Activated CD4-positive, alpha-beta T cell treated with anti-CD3 and anti-CD28 coated beads for 4 hours (primary cell): ENCODE measurements at places on chromosomes 12 and 14.

GRCh38 chr14:76168531-76168930 is 16.8 kb downstream of the GPATCH2L start:
- DNase-seq, result no peak

- peak; percentile 34 for DNase-seq
Measured at GRCh38 chr14:104694991-104695659, 5.7 kb downstream of the INF2 start.

DNA sequence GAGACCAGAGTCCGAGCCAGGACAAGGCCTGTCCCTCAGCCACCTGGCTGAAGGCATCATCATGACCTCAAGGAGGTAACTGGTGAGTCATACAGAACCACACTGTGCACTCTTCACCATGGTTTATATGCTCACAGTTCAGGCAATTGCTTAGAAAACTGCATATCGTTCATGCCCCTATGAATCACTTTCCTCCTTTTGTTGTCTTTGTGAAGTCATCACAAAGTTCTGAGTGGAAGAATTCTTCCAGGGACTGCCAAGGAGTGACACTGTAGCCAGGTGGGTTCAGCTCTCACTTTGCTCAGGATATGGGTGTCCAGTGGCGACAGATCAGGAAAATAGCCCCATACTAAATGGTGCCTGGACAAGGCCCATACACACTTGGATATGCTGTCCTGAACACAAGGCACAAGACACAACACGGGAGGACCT is 92.5 kb downstream of the DPF3 start:
- no peak for DNase-seq

GRCh38 chr12:46400406-46400805 is 27.8 kb upstream of the SLC38A2 start:
- DNase-seq, result no peak

DNA sequence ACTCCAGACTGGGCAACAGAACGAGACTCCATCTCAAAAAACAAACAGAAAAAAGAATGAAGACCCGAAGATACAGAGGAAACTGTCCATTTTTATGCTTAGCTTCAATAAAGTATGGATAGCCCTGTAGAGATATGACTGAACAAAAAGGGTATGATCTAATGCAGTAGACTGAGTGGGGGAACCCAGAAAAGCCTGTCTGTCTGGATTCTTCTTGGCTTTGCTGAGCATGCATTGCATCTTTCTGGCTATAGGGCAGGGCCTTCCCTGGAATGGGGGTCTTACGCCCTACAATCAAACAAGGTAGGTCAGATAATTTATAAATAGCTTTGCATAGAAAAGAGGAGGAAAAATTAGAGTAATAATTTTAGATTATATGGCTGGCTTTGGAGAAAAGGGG is 10.1 kb downstream of the MIA2 start:
- no peak for DNase-seq

GRCh38 chr12:19288603-19289244 is 150.6 kb upstream of the AEBP2 start:
- no peak for DNase-seq

- peak; percentile 26 for DNase-seq
Measured at GRCh38 chr12:93766796-93767523, 89.8 kb downstream of the CRADD start.

DNA sequence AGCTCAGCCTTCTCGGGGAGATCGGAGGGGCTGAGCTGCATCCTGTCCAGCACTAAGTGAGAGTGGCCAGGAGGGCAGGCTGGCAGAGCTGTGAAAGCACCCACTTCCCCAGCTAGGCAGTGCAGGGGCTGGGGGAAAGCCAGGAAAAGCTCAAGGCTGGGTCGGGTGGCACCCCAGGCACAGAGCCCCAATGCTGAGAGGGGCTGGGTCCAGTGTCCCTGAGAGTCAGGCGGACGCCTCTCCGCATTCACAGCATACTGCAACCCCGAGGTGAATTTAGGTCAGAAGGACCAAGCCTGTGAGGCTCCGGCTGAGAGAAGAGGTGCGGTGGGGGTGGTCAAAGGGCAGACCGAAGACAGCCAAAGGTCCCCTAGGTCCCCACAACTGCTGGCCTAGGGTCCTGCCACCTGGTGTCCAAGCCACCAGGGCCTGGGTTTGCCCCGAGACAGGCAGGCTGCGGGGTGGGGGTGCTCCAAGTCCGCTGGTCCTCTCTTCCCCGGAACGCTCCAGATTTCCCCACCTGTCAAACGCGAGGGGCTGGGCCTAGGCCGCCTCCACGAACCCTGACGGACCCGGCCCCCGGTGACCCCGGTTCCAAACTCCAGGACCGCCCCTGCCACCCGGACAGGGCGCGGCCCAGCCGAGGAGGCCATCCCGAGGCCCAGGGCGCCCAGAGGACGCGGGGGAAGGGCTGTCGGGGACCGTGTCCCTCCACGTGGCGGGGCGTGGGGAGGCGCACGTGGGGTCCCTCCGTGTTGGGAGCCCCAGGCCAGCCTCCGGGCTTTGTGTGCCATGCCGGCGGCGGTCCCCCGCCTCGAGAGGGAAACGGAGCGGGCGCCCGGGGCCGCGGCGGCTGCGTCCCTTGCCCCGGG is 527 bp downstream of the CAMKK2 start:
- peak; percentile 14 for DNase-seq

GRCh38 chr12:81297601-81298000 is 219.7 kb downstream of the ACSS3 start:
- DNase-seq, result no peak

DNA sequence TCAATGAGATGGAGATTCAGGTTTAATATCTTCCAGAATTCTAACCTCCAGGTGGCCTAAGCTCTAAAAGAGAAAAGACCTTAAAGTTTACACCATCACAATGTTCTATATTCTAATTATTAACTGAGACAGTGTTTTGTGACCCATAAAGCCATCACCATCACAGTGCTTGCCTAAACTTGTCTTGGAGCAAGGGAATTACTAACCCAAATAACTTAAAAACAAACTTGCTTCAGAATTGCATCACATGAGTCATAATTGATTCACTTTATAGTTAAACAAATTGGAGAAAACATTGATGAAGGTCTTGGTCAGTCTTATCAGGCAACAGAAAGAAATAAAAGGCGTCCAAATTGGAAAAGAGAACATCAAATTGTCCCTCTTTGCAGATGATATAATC is 54.5 kb upstream of the ALG10 start:
- DNase-seq, result no peak

- DNase-seq, result no peak
Measured at GRCh38 chr12:132544080-132544397, 54.1 kb downstream of the FBRSL1 start.

- DNase-seq, result no peak
Measured at GRCh38 chr12:65586796-65587195, 237.5 kb upstream of the HMGA2 start.

GRCh38 chr14:85437148-85437547 is 92.8 kb upstream of the FLRT2 start:
- no peak for DNase-seq

GRCh38 chr14:51789596-51789995 is 70.8 kb upstream of the GNG2 start:
- DNase-seq, result no peak

GRCh38 chr12:57319678-57320469 is 68.9 kb upstream of the STAC3 start:
- no peak for DNase-seq

DNA sequence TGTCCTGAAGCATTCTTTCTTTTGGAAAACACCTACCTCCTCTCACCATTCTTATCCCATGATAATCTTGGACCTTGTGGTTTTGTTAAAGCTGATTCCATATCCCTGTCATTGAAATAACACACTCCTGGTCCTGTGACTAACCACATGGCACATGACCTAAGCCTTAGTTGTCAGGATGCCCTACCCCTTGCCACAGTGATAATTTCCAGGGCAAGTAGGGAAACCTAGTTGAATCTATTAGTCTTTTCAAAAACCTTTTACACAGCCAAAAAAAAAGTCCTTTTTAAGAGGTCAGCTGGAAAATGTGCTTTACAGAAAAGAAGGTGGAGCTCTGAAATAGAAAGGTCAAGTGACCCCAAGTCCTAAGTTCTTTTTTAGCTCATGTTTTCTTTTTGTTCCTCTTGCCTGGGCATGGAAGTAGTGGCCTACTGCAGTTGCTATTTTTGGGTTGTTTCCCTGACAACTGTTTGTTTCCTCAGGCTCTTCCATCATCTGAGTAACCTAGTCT is 608.4 kb downstream of the LRFN5 start:
- DNase-seq, result no peak

- DNase-seq, result peak; percentile 29
Measured at GRCh38 chr12:32107359-32108267, 966 bp downstream of the BICD1 start.

DNA sequence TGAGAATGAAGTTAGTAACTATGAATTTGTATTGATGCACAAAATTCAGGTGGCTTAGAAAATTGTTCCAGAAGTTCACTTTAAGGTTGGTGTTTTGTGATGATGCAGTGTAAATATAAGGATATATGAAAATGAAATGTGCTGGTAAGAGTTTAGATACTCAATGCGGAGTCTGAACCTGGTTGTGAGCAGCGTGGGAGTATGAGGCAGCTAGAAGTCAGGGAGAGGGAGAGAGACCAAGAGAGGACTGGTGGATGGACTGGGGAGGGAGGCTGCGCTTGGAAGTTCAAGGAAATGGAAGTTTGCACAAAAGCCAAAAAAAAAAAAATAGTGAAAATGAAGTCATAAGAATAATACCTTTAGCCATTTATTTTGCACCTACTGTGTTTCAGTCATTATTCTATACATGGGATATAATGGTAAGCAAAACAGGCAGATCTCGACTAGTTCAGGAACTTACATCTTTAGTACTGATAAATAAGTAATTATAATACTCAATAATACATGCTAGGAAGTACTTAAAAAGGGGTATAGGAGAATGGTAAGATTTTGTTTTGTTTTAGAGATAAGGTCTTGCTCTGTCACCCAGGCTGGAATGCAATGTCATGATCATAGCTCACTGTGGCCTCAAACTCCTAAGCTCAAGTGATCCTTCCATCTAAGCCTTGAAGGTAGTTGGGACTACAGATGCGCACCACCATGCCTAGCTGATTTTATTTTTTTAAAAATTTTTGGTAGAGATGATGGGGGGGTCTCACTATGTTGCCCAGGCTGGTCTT is 10.0 kb upstream of the RAB21 start:
- DNase-seq, result no peak

- no peak for DNase-seq
Measured at GRCh38 chr14:105476097-105476830, 1.6 kb downstream of the CRIP2 start.

- DNase-seq, result no peak
Measured at GRCh38 chr14:92694807-92695206, 53.6 kb downstream of the LGMN start.

- DNase-seq, result no peak
Measured at GRCh38 chr12:78430551-78430950, 434.0 kb upstream of the SYT1 start.

- DNase-seq, result no peak
Measured at GRCh38 chr12:51403681-51404136, 12.5 kb upstream of the GALNT6 start.

DNA sequence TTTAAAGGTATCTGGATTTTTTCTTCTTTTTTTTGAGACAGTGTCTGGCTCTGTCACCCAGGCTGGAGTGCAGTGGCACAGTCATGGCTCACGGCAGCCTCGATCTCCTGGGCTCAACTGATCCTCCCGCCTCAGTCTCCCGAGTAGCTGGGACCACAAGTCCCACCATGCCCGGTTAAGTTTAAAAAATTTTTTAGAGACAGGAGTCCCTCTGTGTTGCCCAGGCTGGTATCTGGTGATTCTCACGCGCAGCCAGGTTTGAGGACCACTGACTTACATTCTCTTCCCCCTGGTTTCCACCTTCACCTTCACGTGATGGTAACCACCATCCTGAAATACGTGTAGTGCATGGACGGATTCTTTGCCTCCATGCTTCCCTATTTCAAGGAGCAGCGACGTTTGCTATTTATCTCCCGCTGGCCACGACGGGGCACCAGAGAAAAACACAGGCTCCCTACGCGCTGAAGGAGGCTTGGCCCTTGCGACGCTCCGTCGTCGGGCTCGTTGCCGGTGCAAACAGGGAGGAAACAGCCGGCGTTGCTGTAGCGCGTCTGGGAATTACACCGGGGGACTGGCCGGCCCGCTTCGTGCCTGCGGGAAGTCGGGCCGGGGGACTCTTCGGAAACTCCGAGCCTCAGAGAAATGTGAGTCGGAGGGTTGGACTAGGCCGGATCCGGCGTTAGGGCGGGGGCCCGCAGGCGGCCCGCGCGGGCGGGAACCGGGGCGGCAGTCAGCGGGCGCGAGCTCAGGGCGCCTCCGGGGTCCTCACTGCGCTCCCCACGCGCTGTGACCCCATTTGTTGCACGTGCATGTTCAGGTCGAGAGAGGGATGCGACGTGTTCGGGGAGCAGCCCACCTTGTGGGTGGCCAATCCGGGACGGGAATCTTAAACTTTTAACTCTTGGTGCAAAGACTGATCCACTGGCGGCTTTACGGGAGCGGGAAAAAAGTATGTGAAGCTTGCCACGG is at the start of gene TCHP:
Gene TCHP, plus strand, starts transcription at position 492 of the 969 bp plus-strand sequence. CDS start 2,753 bp downstream, outside the sequence.
- peak; percentile 69 for DNase-seq

GRCh38 chr12:57332646-57333312 is 81.8 kb upstream of the STAC3 start:
- no peak for DNase-seq

- peak; percentile 59 for DNase-seq
Measured at GRCh38 chr12:53065975-53066931, 12.9 kb downstream of the SPRYD3 start.

- DNase-seq, result no peak
Measured at GRCh38 chr12:67891596-67891995, 97.7 kb upstream of the IFNG-AS1 start.

- no peak for DNase-seq
Measured at GRCh38 chr14:93525696-93526451, 95.1 kb downstream of the UNC79 start.

DNA sequence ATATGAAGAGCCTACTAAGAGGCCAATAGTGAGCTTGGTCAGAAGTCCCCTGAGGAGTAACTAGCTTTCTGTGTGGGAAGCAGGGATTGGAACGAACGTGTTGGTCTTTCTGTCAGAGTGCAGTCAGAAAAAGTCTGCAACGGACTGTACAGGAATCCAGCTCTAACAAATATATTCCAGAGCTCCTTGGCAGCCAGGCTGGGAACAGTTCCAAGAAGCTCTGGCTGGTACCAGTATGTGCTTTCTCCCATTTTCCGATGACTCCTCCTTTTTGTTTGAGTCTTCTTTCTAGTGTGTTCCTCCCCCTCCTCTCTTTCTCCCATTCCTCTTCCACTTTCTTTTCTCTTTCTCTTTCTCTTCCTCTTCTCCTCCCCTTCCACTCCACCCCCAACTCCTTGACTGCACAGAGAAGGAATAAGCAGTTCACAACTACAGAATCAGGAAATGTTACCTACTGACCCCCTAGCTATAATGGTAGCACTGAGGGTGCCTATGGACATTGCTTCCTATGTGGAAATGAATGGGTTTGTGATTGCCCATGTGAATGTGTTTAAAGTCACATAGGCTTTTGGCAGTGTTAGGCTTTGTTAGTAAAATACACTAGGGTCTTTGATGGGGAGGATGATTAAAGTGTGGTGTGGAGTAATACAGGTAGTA is 59.9 kb downstream of the TTLL5 start:
- DNase-seq, result no peak

DNA sequence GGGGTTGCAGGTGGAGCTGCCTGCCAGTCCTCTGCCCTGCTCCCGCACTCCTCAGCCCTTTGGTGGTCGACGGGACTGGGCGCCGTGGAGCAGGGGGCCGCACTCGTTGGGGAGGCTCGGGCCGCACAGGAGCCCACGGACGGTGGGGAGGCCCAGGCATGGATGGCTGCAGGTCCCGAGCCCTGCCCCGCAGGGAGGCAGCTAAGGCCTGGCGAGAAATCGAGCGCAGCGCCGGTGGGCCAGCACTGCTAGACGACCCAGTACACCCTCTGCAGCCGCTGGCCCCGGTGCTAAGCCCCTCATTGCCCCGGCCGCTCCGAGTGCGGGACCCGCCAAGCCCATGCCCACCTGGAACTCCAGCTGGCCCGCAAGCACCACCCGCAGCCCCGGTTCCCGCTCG is 221.8 kb downstream of the BTG1 start:
- no peak for DNase-seq
